Activated CD4-positive, alpha-beta T cell treated with anti-CD3 and anti-CD28 coated beads, Interleukin-2, amount 50 U/mL, for 48 hours (primary cell): ENCODE measurements at places on chromosomes 4 and X.

DNA sequence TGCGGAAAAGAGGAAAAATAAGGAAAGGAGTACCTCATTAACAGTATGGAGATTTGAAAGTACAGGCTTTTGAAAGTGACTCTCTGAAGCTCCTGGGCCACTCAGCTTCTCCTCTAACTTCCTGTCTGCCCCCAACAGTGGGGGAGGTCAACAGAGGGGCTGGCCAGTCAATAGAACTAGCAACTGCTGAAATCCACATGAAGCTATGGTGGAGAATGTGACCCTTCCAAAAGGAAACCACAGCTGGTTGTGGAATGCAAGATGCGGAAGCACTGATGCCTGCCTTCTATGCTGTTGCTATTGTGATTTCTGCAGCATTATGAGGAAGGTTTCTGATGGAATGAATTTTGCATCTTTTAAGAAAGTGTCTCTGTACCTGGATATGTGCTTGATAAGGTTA, 2.4 kb downstream of the CORIN start:
- no peak for DNase-seq

DNA sequence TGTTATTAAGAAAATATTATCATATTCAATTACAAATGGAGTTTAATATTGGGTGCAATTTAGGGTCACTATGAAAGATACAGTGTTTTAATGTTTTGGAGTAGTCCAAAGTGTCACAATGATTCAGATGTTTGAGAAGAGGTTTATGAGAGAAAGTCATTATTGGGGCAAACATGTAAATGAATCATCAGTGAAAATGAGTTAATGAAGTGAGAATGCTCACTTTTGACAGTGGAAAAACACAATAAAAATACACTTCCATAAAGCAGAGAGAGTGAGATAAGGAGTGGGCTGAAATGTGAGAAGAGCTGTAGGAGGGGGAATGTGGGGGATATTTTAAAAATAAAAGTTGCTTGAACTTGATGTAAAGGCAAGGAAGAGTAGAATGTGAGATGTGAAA, 957.1 kb downstream of the PCDH18 start:
- DNase-seq, result no peak

DNA sequence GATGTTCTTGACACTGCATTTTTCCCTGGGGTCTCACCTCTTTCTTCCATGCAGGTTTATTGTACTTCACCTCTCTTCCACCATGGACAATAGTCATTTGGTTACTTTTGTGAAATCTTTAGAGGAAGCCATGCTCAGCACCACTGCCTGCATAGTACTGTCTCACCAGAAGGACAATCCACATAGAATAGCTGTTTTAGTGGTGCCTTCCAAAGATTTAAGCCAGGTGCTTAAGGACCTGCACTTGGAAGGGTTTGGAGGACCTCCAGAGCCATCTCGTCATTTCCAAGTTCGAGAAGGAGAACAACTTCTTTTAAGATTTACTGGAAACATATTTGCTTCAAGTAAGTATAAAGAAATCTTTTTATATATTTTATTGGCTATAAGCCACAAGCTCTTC, 26.7 kb downstream of the DTHD1 start:
- DNase-seq, result no peak

GRCh38 chrX:10932842-10933440, 178.2 kb upstream of the HCCS start:
- no peak for DNase-seq

DNA sequence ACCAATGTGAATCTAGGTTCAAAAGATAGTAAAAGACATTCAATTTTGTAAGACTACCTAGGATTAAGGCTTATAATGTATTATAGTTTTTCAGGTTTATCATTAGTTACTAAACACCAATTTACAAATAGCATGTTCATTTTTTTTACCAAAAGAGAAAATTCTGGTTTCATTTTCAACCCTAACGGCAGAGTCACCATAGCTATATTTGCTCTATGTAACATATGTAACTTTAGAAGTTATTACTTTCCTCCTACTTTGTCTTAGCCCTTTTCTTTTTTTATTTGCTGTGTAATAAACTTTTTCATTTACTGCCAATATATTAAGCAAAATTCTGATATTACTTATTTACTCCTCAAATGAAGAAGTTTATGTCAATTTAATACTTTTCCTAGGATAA, 639.6 kb downstream of the ARAP2 start:
- DNase-seq, result no peak

DNA sequence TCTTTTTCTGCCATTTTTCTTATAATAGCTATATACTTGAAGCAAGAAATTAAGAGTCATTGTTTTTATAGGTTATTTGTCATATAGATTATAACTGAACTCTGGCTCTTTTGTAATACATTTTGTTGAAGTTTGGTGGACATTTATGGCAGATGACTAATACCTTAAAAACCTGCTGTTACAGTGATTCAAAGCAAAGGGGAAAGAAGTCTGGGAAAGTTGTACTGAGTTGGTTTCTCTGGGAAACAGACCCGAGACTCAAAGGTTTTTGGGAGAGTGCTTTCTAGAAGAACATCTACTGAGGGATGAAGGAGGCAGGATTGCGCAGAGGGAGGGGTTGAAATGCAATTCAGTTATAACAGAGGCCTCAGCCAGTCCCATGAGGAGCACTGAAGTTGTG, 35.9 kb downstream of the NAP1L5 start:
- no peak for DNase-seq
